Stimulated activated CD4-positive, alpha-beta T cell treated with anti-CD3 and anti-CD28 coated beads, Interleukin-1b, Interleukin-23, amount 100 ng/mL, for 1 hour (primary cell): ENCODE measurements at places on chromosomes 1 and 21.

GRCh38 chr1:86394416-86394815, 1.7 kb downstream of the ODF2L start:
- no peak for DNase-seq

DNA sequence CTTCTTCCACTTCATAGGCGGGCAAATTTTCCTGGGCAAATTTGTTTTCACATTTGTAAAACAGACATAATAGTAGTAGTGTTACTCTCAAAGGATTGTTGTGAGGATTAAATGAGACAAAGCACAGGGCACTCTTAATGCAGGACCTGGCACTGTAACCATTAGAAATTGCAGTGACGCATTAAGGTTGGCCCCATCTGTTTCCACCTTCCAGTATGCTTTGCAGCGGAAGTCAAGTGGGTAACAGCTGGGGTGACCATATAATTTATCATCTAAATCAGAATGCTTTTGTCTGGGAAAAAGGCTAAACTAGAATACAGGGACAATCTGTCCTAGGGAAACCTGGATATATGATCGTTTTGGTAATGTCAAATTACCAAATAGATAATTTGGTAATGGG, 132.5 kb upstream of the CACHD1 start:
- DNase-seq: no peak

GRCh38 chr1:106995970-106996369, 60.5 kb upstream of the PRMT6 start:
- no peak for DNase-seq

- DNase-seq: no peak
Measured at GRCh38 chr1:87084244-87084836, 169.9 kb downstream of the HS2ST1 start.

DNA sequence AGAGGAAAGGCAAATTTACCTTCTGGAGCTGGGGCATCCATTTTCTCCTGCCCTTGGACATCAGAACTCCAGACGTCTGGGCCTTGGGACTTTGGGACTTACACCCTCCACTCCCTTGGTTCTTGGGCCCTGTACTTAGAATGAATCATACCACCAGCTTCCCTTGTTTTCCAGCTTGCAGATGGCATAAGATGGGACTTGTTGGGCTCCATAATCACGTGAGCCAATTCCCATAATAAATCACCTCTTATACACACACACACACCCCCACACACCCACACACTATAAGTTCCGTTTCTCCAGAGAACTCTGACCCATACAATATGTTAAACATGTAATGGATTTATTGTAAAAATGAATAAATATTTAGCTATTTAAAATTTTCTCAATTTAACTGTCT, 185.7 kb downstream of the GIPC2 start:
- DNase-seq: no peak

DNA sequence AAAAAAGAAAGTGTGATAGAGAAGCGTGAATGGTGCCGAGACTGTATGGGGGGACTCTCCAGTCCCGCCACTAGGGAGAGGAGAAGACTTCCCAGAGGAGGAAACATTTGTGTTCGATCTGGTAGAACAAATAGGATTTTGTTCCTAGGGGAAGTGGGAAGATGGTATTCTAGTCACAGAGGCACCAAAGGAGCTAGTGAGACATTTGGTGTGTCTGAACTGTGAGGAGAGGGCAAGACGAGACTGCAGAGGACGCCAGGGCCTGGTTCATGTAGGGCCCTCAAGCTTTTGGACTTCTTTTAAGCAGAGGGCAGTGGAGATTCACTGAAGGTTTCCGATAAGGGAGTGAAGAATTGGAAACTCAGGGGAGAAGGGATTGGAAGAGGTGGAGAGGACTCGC, 2.9 kb downstream of the BTBD19 start:
- DNase-seq: no peak

DNA sequence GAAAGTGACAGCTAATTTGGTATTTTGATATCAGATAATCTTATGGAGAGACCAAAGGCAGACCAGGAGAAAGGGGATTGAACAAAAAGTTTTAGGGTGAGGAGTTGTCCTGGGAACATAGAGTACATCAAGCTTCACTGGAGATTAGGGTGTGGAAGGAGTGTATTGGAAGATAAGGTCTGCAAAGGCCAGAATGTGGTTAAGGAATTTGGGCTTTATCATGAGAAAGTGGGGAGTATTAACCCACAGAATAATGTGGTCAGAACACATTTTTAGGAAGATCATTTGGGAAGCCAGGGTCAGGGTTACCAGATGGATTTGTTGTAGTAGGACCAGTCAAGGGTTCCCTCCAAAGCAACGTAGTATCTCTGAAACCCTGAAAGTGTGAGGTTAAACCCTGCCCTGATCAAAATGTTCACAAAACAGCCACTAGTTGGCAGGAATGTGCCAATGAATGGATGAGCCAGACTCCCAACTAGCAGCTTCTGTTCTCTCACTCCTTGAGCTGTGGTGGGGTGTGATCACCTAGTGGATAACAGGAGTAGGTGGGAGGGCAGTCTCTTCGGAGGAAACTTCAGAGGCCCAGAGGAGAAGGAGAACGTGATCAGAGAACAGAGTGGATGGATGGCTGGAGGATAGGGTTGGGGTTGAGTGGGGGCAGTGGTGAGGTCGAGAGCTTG, 35.8 kb downstream of the SLC2A1 start:
- DNase-seq: no peak

DNA sequence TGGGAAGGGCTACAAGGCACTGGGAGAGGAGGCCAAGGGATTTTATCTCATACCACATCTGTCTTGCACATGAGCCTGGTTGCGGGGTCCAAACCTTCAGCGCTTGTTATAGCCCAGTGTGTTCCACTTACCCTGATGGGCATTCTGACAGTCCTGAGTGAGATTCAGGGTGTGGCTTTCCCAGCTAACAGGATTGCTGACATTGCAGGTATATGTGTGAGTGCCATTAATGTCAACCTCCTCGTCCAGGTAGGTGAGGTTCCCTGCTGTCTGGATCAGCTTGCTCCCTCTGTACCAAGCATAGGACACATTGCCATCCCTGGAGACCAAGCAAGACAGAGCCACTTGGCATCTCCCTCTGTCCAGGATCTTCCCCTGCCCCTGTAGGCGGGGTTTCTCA, 21.6 kb downstream of the CD244 start:
- no peak for DNase-seq

GRCh38 chr1:230627767-230628166, 14.5 kb upstream of the COG2 start:
- no peak for DNase-seq

- no peak for DNase-seq
Measured at GRCh38 chr1:198108636-198109370, 48.0 kb upstream of the NEK7 start.

GRCh38 chr1:37038227-37039093, 4.1 kb upstream of the GRIK3 start:
- no peak for DNase-seq

- no peak for DNase-seq
Measured at GRCh38 chr1:206108635-206109034, 8.6 kb downstream of the AVPR1B start.

DNA sequence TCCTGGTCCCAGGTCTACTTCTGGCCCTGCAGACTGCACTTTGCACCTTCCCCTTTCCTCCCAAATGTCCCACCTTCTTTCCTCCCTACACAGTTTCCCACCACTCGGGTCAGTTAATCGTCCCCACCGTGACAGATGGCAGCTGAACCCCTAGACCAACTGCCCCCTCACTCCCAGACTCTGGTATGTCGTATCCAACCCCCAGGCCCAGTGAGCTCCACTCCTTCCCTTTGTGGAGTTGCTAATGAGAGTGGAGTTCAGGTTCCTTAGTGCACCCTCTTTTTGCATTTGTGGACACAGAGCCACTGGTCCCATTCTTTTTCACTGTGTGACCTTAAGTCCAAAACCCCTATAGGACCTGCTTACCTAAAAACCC, 1.8 kb downstream of the MAN1C1 start:
- no peak for DNase-seq

- no peak for DNase-seq
Measured at GRCh38 chr1:205837382-205837970, 12.5 kb downstream of the PM20D1 start.

- DNase-seq: no peak
Measured at GRCh38 chr1:151342569-151342968, 4.5 kb downstream of the RFX5 start.

GRCh38 chr1:25715888-25716287, 84.1 kb upstream of the SELENON start:
- DNase-seq: no peak

- no peak for DNase-seq
Measured at GRCh38 chr1:215660259-215660658, 93.2 kb downstream of the KCTD3 start.

DNA sequence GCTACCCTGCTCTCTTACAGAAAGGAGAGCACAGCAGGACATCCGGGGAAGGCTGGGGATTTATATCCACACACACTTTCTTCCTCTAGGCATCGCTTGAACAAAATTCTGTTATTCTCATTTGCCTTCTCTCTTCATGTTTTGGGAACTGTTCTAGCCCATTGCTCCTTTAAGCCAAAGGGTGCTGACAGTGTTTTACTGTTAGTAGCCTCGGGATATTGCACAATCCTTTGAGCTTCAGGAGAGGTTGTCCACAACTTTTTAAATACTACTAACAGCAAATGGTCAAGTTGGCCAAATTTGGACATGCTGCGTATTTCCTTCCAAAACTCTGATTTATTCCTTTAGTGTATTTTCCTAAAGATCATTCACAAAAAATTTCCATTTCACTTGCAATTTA, 579.2 kb upstream of the RGS18 start:
- DNase-seq: no peak

DNA sequence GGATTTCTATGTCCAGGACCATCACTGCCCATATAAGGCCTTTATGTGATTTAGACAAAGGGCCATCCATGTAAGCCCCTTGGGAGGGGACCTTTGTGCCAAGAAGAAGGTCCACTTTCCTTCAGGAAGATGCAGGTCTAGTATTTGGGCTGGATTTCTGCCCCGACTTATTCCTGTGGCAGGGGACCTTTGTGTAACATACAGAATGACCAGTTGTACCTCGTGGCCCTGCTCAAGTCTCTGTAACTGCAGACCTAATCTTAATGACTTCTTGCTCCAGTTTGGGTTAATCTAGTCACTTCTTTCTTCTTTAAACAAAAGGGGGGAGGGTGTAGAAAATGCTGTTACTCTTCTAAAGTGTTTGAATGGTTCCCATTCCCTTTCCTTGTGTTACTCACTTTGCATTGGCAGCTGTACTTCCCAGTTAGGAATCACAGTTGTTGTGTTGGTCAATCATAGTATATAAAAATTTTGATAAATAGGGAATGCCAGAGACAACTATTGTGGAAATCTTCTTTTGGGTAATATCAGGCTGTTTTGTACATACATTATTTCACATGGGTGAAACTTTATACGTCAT, 54.2 kb downstream of the MIGA1 start:
- DNase-seq: no peak

DNA sequence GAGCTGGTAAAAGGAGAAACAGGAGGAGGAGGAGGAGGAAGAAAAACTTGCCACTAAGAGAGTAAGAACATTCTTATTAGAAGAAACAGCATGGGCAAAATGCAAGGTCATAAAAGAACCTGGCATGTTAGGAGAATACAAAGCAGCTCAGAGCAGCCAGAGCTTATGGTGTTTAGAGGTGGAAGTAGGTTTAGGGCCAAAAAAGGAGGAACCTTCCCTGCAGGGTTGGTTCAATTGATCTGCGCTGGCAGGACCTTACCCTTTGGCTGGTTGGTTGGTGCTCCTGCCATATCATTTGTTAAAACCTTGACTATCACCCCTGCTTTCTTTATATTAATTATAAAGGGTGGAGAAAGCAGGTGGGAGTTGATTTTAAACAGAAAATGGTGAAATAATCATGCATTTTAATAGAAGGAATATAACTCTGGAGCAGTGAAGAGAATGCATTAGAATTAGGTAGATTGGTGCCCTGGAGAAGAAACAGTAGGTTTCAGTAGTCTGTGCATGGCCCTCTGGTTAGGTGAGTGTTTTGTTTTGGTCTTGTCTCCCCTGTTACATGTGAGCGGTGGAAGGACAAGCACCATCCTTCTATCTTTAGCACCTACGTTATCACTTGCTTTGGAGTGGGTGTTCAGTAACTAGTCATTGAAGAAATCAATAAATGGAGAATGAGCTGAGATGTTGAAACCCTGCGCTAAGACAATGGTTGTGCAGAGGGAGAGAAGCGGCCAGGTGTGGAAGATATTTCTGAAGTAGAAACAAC, 110.4 kb upstream of the NGF start:
- DNase-seq: no peak

DNA sequence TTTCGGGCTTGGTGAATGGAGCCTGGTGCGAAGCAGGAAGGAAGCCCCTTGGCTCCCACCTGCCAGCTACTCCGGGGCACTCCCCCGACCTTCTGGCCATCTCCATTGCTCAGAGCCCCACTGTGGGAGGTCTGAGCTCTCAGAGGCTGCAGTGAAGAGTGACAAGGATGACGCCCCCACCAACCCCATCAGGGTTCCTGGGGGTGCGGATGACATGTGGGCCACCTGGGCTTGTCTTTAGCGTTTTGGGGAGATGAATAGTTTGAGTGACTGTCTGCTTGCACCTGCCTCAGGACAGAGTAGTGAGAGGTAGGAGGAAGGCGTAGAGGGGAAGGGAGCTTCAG, 43.2 kb upstream of the LBR start:
- DNase-seq: no peak

GRCh38 chr1:26853156-26853555, 9.8 kb upstream of the SFN start:
- DNase-seq: peak; percentile 66

- DNase-seq: no peak
Measured at GRCh38 chr1:188489336-188490112, 1660.8 kb downstream of the PLA2G4A start.

GRCh38 chr1:4375812-4376211, 278.6 kb upstream of the AJAP1 start:
- no peak for DNase-seq

- DNase-seq: no peak
Measured at GRCh38 chr1:167294528-167294927, 73.8 kb downstream of the POU2F1 start.

GRCh38 chr1:110771245-110772022, 96.7 kb upstream of the KCNA3 start:
- no peak for DNase-seq

DNA sequence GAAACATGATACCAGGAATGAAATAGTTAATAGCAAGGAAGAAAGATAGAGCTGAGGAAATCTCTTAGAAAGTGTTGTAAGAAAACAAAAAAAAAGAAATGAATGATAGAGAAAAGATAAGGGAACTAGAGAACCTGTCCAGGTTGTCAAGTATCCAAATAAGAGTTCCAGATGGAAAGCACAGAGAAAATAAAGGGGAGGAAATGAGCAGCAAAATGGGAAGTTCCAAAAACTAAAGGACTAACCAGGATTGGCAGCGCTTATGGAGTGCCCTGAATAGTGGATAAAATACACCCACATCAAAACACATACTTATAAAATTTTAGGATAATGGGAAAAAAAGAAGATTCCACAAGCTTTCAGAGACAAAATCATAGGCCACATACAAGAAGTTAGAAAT, 55.2 kb downstream of the ARHGAP29 start:
- no peak for DNase-seq

DNA sequence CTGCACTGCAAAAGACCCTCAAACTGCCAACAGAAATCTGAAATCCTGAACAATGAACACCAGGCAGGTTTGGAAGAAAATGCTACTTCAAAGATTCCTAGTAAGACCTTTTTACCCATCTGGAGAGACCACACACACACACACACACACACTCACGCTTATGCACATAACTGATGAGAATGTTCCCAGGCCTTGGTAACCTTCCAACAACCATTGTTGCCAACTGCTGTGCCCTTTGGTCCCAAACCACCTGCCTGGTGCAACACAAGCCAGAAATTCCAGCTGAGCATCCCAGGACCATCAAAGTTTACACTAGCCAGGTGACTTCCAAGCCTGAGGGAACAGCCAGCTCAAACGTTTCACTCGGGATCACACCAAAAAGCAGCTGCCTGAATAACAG, 56.9 kb downstream of the SEC16B start:
- DNase-seq: no peak
